Activated B cell treated with CpG ODN at 0.5 μM for 24 hours (primary cell): ENCODE measurements at places on chromosomes 16 and 17. TPM values are rescaled to one million over a fixed set of nuclear protein-coding genes. Genes with fewer than 3 reads are reported as not detected.

The ACAP1 gene
- total RNA-seq: 298 and 328 TPM in 2 replicates

- H3K36me3 ChIP-seq: peaks cover 6% of the 10 kb centered on the region
- peak overlapping the region; percentile 75 for H3K4me3 ChIP-seq
- no peak for DNase-seq
- peaks cover 23% of the 10 kb centered on the region for H3K4me1 ChIP-seq
Measured at GRCh38 chr17:2338315-2338657, 985 bp downstream of the SGSM2 start.

GRCh38 chr17:49012769-49013255, 15.6 kb downstream of the IGF2BP1 start:
- DNase-seq: no peak
- H3K36me3 ChIP-seq: no peaks in the 10 kb centered on the region
- no peak overlapping the region for H3K4me3 ChIP-seq
- peaks cover 47% of the 10 kb centered on the region for H3K27me3 ChIP-seq

DNA sequence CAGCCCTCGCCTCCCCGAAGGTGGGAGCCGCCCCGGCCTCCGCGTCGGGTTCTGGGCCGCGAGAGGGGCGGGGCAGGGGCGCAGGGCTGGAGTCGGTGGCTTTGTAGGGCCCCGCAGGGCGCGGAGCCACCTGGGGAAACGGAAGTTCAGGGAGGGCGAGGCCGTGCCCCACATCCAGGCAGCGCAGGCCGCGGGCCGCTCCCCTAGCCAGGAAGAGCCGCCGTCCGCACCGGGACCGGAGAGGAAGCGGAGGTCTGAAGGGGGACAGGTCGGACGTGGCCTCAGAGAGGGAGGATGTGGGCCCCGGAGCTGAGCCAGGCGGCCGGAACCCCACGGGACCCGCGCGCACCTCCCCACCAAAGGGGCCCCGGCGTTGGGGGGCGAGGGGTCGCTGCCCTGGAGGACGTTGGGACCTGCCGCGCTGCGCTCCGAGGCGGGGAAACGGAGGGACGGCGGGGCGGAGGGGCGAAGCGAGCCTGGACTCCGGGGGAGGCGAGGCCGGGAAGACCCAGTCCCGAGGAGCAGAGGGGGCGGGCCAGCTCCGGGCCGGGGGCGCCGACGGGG, 482 bp upstream of the SLC16A3 start:
- H3K36me3 ChIP-seq: no peaks in the 10 kb centered on the region
- peaks cover 23% of the 10 kb centered on the region for H3K4me1 ChIP-seq
- H3K27ac ChIP-seq: peak overlapping the region; percentile 82
- peak overlapping the region; percentile 87 for H3K4me3 ChIP-seq

The OTOP2 gene
- total RNA-seq: not detected in 2 replicates

- no peaks in the 10 kb centered on the region for H3K27me3 ChIP-seq
- no peaks in the 10 kb centered on the region for H3K36me3 ChIP-seq
- H3K4me1 ChIP-seq: no peaks in the 10 kb centered on the region
- no peak overlapping the region for H3K4me3 ChIP-seq
Measured at GRCh38 chr17:9932491-9932890, 27.4 kb upstream of the RCVRN start.

- H3K27me3 ChIP-seq: peaks cover 22% of the 10 kb centered on the region
- H3K4me1 ChIP-seq: peaks cover 5% of the 10 kb centered on the region
- H3K36me3 ChIP-seq: no peaks in the 10 kb centered on the region
- no peak overlapping the region for H3K4me3 ChIP-seq
Measured at GRCh38 chr16:84024854-84025253, 17.7 kb downstream of the SLC38A8 start.

DNA sequence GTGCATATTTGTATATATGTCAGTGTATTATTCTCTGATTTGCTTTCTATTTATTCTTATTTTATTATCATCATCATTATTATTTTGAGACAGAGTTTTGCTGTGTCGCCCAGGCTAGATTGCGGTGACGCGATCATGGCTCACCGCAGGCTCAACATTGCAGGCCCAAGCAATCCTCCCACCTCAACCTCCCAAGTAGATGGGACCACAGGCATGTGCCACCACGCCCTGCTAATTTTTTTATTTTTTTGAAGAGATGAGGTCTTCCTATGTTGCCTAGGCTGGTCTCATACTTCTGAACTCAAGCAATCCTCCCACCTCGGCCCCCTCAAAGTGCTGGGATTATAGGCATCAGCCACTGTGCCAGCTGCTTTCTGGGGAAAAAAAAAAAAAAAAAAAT, 8.4 kb upstream of the ARHGAP17 start:
- no peak for DNase-seq
- peaks cover 52% of the 10 kb centered on the region for H3K4me1 ChIP-seq
- no peak overlapping the region for H3K27ac ChIP-seq
- no peaks in the 10 kb centered on the region for H3K36me3 ChIP-seq
- no peaks in the 10 kb centered on the region for H3K27me3 ChIP-seq

The NTN1 gene
- total RNA-seq: 1.0 and 1.1 TPM in 2 replicates

GRCh38 chr17:63950940-63951907, 19.1 kb upstream of the CD79B start:
- no peak overlapping the region for H3K27ac ChIP-seq
- peak; percentile 59 for DNase-seq
- peaks cover 51% of the 10 kb centered on the region for H3K4me1 ChIP-seq

The CD7 gene
- 0.32 and 0.42 TPM in 2 replicates for total RNA-seq
